ENCODE measurements at places on chromosomes 4 and X.
A peak's percentile ranks its signal among the peaks of the same experiment; 100 is the strongest.

DNA sequence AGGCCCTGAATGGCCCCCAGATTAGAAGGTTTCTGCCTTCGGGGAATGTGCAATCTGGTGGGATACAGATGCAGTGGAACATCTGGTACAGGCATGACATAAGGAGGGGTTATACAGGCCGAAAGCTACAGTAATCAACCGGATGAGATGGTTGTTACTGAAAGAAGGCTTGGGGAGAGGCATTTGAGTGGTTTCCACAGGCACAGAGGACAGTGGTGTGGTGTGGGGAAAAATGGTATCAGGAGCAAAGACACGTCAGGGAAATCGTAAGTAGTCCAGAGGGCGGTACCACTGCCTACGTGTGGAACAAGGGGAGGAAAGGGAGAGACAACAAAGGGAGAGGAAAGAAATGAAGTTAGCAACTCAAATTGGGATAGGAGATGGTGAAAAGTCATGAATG, 3.0 kb downstream of the PDLIM3 start:
- DNase-seq, result no peak

DNA sequence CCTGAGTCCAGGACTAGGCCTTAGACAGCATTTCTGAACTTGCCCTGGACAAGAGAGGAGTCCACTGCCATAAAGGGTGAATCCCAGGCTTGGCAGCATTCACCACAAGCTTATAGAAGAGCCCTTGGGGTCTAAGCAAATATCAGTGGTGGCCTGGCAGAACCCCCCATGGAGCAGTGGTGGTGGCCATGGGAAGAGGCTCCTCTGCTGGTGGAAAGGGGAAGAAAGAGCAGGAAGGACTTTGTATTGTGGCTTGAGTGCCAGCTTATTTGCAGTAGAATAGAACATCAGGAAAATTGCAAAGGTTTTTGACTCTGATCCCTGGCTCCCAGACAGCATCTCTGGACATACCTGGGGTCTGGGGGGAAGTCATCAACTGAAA, 58.1 kb upstream of the STARD8 start:
- DNase-seq, result no peak

DNA sequence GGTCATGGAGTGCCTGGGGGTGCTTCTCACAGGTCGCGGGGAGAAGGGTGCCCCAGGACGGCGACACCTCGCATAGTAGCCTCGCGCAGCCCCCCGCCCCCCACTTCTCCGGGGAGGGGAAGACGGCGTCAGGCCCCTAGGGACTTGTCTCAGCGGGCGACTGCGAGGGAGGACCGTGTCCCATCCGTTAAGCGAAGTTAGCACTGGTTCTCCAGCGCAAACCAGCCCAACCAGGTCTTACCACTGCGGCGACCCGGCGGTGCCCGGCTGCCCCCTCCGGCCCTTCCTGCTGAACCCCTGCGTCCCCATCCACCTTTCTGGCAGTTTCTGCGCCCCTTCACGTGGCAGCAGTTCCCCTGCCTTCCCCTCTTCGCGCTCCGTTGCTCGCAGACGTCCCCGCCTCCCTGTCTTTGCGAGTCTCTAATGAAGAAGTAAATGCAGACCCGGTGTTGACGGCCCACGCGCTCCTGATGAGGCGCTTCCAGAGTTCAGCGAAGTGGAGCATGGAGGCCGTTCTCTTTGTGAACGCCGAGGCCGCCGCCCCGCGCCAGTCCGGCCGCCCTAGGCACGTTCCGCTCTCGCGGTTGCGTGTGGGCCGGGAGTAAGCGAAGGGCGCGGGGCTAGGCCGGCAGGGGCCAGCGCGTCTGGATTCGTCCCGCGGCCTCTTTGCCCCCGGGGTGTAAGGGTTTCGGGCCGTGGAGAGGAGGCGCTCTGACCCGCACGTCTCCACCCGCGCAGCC, 3.0 kb downstream of the SLIT2 start:
- DNase-seq, result peak; percentile 25

GRCh38 chrX:96361844-96362243, 322.8 kb upstream of the DIAPH2 start:
- peak; percentile 48 for DNase-seq

DNA sequence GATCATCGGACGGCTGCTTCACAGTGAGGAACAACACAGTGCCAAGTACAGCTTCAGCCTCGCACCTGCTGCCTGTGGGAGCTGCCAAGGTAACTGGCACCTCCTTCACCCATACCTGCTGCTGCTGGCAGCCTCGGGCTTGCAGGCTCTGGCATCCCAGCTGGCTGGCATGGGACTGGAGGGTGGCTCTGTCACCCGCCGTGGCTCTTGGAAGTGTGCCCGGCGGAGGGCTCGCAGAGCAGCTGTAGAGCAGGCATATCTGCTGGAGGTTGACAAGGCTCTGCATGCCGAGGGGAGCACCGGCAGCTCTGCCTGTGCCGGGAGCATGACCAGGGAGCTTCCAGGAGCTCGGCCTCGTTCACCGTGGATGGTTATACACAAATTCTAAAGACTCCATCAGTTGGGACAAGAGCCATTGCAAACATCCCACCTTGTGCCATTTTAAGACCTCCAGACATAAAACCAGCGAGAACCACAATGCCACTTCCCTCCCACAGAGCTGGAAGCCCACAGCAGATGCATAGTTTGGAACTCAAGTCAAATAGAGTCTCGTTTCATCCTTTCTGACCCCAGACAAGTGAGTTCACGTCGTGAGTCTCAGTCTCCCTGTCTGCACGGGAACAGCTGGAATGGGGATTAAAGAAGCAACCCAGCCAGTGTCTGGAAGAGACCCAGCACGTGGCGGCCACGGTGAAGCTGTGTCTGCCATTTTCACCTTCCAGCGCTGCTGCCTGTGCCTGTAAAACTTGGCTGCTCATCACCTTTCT, 84.3 kb upstream of the PSAPL1 start:
- no peak for DNase-seq

GRCh38 chr4:168486912-168487281, 6.6 kb upstream of the DDX60L start:
- DNase-seq, result peak; percentile 91

- DNase-seq, result peak; percentile 10
Measured at GRCh38 chr4:150573534-150573933, 8.4 kb upstream of the MAB21L2 start.

- DNase-seq, result peak; percentile 70
Measured at GRCh38 chr4:60485276-60485675, 714.9 kb upstream of the ADGRL3 start.

GRCh38 chr4:94758700-94759399, 1.1 kb downstream of the BMPR1B start:
- no peak for DNase-seq

GRCh38 chr4:8728536-8729407, 136.2 kb downstream of the CPZ start:
- DNase-seq, result no peak

DNA sequence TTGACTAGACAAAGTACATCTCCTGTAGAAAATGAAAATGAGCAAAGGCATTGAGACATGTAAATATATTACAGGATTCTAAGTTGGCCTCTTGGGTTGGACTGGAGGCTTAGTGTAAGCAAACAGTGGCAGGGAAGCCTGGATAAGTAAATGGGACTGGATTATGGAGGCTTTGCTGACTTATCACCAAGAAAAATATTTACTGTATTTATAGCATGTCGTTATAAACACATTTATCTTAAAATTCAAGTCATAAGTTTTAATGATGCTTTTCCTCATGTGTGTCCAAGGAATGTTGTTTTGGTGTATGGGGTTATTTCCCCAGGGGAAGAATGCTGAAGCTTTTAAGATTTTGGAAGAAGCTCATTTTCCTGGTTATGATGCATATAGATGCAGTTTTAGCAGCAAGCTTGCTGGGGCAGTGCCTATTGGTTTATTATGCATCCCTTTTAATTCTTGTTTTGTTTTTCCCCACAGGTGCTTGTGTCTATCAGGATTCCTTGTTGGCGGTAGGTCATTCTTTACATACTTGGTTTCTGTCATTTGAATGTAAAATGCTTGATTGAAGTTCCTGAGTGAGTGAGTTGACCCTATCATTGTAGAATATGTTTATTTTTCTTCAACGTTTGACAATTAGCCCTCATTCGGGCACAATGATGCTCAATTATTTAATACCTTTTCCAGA, 8.5 kb downstream of the FRAS1 start:
- DNase-seq, result no peak

DNA sequence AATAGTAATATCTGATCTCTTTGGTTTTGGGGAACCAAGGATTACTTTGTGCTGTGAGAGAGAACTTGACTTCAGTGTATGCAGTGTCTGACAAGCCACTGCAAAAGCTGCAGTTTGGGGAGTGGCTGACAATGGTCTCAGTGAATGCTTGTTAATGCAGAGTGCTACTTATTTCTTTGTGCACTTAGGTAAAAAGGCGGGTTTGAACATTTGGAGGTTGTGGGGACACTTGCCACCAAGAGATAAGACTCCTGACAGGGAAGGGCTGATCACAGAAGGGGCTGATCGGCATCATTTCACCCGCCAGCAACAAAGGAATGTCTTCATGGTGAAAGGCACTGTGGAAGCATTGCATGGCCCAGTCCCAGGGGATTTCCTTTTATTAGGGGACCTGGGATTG, 28.6 kb upstream of the USP46 start:
- DNase-seq, result no peak

- DNase-seq, result no peak
Measured at GRCh38 chr4:34767407-34767806, 1476.9 kb downstream of the ARAP2 start.

DNA sequence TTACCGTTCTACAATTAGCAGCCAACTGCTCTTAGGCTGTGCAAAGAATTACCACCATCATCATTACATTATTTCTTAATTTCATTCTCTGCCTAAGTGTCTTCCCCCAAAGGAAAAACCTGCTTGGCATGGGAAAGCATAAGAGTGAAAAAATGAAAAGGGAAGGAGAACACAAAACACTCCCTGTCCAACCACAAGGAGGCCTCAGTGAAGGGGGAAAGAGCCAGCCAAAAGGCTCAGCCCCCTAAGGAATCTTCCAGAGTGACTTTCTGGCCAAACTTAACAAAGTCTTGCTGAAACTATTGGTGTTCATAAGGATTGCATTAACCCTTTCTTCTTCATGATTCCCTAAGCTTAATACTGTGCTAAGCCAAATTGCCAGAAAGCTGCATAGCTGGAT, 287.4 kb downstream of the SMARCA1 start:
- no peak for DNase-seq

GRCh38 chr4:152156442-152156841, 379.4 kb downstream of the FBXW7 start:
- DNase-seq, result no peak

DNA sequence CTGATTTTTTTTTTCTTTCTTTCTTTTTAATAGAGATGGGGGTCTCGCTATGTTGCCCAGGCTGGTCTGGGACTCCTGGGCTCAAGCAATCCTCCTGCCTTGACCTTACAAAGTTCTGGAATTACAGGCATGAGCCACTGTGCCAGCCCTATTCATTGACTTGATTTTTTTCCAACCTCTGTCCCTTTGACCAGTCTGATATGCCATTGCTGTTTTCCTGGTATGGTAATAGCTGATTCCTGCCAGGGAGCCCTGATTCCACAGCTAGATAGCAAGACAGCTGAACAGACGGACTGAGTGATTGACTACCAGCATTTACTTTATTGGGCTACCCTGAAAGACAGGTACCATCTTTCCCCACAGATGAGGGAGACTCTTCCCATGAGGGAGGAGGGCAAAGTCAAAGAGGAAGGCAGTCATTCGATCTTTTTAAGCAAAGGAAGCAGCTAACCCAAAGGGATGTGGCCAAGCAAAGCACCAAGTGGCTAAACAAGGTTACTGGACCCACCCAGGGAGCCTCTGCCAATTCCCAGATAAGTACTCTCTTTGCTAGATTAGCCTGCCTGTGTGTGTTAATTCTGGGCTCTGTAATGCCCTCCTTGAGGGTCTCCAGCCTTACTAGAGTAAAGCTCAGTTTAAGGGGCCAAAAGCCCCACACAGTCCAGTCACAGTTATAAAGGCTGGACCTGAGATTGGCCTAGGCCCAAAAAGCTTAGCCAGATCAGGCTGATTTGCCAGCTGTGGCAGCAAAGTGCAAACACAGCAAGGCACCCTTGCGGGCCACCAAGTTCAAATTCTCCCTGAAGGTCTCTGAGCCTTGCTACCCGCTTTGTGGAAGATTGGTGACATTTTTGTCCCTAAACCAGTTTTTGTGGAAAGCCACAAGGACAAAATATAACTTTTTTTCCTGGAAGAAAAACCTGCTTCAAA, 192.4 kb upstream of the GPC4 start:
- DNase-seq, result no peak

- no peak for DNase-seq
Measured at GRCh38 chr4:149135062-149135461, 680.6 kb downstream of the IQCM start.

- peak; percentile 3 for DNase-seq
Measured at GRCh38 chrX:23845351-23845817, 62.4 kb downstream of the APOO start.

GRCh38 chrX:7111518-7111917, 36.0 kb upstream of the STS start:
- DNase-seq, result no peak

DNA sequence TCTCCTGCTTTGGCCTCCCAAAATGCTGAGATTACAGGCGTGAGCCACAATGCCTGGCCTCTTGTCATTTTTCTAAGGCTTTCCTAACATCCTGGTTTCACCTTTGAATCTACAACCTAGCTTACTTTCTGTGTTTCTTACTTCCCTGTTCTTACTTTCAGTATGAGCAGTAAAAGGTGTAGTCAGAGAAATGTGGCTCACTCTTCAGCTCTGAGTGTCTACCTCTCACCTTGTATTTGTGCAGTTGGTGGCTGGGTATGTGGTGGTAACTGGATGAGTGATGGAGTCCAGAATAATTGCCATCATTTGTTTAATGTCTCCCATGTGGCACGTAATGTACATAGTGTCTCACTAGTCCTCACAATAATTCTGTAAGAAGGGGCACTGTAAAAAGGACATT, 19.1 kb upstream of the CXCL11 start:
- no peak for DNase-seq

DNA sequence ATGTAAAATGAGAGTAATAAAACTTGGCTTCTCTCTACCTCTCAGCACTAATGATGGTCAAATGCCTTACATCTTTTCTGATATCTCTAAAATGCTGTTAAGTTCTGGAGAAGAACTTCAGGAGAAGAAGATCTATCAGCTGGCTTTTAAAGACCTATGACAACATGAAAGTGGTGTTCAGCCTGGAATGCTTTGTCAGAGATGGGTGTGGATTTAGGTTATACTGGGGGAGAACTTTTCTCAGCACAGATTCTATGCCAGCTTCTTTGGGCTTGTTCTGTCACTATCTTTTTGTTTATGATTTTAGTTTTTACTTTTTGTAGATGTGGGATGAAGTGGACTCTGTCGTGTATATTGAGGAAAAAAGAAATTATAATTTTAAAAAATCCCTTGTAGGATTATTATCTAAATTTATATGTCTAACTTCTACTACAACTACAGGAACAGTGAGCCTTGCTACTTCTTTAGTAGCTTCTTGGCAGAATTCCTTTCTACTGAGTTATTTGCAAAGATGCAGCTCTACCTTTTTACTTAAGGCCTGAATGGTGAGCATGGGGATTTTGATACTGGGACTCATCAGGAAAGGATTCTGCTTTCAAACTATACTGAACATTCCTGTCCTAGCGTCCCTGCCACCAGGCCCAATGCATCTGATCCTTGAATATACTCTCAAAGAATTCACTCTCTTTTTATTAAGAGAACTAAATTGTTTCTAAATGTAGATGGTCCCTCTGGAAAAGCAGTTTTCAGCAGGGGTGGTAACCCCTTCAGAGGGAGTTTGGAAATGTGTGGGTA, 19.6 kb downstream of the CYP2U1 start:
- peak; percentile 60 for DNase-seq
